Common myeloid progenitor, CD34-positive (primary cell): ENCODE measurements at places on chromosomes 1 and 21.

DNA sequence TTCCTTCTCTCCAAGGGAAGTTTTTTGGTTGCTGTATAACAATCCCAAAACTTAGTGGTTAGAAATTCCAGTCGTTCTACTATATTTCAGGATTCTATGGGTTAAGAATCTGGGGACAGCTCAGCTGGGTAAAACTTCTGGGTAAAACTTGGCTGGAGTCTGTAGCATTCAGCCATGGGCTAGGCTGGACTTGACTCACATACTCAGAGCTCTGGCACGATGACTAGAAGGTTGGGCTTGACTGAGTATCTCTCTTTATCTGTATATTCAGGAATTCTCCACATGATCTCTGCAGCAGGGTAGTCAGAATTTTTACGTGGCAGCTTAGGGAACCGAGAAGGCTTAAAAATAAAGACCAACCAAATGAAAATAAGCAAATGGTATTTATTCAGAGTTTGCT lies 28.2 kb upstream of the HRNR start:
- no peak for DNase-seq

DNA sequence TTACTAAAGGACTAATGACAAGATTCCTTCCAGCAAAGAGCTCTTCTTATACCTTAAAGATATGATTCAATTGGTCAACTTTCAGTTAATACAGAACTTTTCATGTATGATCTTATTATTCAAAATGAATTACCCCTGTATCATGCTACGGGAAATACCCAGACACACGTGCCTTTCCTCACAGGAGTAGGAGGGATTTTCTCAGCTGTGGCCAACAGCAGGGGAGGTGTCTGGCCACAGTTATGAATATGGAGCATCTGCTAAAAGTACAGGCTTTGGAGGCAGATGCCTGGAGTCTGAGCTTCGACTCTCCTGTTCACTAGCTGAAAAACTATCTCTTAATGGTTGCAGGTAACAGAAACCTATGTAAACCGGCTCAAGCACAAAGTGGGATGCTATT lies 53.6 kb downstream of the KIAA1614 start:
- DNase-seq, result no peak

DNA sequence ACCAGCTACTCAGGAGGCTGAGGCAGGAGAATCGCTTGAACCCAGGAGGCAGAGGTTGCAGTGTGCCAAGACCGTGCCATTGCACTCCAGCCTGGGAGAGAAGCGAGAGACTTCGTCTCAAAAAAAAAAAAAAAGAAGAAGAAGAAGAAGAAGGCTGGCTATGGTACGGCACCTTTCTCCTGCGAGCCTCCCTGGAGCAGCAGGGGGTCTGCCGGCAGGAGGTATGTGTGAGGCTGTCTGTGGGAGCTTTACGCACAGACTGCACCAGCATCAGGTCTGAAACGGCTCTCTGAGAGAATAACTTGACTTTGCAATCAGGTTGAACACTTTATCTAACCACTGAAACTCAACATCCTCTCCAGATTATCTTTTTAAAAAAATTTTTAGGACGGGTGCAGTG lies 44.9 kb downstream of the CLSTN1 start:
- no peak for DNase-seq

DNA sequence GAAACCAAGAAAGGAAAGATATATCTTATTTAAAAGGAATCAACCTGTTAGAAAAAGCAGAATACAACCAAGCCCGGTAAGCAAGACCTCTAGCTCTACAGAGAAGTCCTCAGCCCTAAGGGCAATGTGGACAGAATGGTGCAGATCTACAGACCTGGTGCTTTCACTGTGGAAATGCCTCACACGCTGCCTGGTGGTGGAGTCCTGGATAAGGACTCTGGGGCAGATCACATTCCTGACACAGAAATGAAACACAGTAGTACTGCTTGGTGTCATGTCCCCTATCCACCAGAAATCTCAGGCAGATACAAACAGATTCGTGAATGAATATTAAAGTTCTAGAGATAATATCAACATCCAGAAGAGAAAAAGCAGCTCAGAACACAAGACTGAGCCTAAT lies 6.8 kb downstream of the CNN3 start:
- no peak for DNase-seq

DNA sequence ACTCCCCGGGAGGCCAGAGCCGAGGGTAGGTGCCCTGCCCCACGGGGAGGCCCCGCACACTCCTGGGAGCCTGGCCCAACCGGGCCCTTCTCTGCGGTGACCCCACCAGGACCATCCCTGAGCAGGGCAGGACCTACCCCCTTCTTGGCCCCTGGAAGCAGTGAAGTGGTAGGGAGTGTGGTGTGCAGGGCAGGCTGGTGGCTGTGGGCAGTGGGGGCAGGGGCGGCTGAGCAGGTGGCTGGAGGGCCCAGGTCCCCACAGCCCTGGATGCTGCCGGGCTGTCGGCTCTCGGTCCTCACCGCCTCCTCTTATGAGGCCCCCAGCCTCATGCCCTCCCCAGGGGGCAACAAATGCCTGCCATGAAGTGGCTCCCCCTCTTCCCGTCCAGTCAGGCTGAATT lies 19.5 kb downstream of the PLCH2 start:
- no peak for DNase-seq

- DNase-seq, result no peak
Observed at GRCh38 chr1:1365875-1366698, 7.7 kb upstream of the MXRA8 start.

- DNase-seq, result no peak
Observed at GRCh38 chr1:235246022-235246948, 81.7 kb downstream of the ARID4B start.

GRCh38 chr1:103900005-103900404 lies 150.3 kb downstream of the AMY1C start:
- DNase-seq, result no peak

DNA sequence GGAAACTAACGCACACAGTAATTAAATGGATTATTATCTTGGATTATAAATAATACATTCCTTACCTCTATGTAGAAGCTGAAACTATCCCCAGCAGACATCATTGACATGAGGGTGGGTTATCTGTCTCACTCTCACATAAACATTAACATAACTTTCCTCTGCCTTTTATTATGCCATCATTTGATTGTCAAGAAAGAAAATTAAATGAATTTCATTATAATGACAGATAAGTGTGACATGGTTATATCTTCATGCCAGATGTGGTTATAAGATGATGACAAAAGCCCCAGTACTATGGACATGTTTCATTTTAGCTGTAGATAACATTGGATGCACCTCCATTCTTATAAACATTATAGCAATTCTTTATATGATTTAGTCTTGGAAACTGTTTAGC lies 476.5 kb downstream of the KCNT2 start:
- DNase-seq, result no peak

GRCh38 chr21:46366966-46367365 lies 43.0 kb downstream of the PCNT start:
- no peak for DNase-seq

GRCh38 chr1:25871704-25872494 lies 3.6 kb downstream of the PAQR7 start:
- DNase-seq, result no peak
